Psoas muscle (tissue), 8 donors: ENCODE measurements at places on chromosomes 5 and 9.
A peak's percentile ranks its signal among the peaks of the same experiment; 100 is the strongest.

DNA sequence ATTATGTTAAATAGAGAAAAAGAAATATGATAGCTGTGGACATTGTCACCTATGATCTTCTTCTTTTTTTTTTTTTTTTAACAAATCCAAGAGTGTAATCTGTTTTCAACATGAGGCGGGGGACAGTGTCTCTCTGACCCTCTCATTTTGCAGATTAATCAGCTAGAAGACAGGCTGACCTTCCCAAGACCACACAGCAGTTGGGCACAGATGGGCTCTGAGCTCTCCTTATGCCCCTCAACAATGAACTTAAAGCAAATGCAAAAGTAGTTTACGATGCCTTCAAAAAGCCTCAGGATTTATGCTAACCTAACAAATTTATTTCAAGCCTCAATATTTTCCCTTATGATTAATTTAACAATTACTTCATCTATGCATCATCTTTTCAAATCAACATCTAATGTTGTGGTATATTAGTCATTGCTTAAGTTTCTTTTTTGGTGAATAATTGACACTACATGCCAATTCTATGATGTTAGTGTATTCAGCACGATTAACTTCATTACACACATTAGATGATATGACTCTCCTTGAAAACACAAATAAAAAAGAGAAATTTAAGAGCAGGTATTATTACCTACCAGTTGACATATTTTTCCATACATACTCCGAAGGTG, 7.4 kb downstream of the NFIL3 start:
- DNase-seq = no peak

DNA sequence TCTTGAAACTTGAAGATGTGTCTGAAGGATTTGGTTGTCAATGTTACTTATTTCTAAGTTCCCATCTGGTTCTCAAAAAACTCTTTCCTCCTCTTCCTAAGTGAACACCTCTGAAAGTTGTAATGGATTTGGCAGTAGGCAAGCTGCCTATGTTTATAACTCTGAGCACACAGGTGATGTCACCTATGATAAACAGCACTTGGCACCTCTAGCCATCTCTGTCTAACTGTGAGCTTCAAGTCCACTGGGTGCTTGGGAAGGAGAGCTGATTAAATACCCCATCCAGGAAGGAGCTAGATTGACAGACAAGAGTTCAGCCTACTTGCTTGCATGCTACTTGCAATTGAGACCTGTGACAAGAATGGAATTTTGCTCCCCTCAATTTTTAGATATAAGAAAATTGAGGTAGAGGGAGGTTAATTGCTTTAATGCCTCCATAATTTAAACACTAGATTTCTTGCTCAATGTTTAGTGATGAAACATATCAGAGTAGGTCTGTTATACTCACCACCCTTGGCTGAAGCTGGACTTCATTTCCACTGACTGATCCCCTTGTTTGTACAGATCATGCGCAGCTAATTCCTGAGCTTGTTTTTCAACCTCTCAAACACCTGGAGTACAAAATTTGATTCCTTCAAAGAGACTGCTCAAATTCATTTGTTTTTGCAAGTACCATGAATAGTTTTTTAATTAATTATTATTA, 49.9 kb downstream of the PDE4D start:
- no peak for DNase-seq

GRCh38 chr9:133708246-133709014, 29.7 kb downstream of the SARDH start:
- DNase-seq = no peak

GRCh38 chr5:671459-672328, 21.5 kb downstream of the TPPP start:
- peak; percentile 89 for DNase-seq

DNA sequence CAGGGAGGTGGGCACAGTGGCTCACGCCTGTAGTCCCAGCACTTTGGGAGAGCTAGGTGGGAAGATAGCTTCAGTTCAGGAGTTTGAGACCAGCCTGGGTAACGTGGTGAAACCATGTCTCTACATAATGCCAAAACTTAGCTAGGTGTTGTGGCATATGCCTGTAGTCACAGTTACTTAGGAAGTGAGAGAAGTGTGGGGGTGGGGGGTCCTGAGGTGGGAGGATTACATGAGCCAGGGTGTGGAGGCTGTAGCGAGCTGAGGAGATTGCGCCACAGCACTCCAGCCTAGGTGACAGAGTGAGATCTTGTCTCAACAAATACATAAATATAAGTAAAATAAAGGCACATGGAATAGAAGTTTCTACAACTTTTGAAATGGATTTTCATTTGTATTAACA, 23.1 kb downstream of the VCAN start:
- no peak for DNase-seq

- DNase-seq = no peak
Measured at GRCh38 chr5:15737871-15738664, 238.1 kb downstream of the FBXL7 start.

DNA sequence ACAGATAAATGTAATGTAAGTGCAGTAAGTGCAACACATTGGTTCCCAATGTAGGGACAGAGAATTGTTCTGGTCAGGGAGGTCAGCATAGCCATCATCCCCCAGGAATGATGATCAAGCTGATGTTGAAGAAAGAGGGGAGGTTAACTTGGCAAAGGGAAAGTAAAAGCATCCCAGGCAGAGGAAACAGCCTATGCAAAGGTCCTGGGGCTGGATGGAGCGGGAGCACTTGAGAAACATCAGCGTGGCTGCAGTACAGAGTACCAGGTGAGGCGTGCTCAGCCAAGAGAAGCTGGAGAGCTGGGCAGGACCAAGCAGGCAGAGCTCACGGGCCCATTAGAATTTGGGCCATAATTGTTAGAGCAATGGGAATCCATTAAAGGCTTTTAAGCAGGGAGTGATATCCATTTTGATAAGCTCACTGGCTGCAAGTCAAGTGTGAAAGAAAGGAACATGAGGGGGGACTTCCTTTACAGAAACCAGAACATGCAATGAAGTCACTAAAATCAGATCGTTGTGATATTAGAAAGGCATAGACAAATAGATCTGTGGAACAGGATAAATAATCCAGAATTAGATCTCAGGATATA, 50.1 kb upstream of the HAND1 start:
- DNase-seq = no peak

- DNase-seq = peak; percentile 75
Measured at GRCh38 chr5:55172937-55173686, at the start of gene CDC20B. Gene CDC20B, minus strand, starts transcription at chr5:55173177. Its CDS starts 177 bp downstream, at chr5:55173000.

DNA sequence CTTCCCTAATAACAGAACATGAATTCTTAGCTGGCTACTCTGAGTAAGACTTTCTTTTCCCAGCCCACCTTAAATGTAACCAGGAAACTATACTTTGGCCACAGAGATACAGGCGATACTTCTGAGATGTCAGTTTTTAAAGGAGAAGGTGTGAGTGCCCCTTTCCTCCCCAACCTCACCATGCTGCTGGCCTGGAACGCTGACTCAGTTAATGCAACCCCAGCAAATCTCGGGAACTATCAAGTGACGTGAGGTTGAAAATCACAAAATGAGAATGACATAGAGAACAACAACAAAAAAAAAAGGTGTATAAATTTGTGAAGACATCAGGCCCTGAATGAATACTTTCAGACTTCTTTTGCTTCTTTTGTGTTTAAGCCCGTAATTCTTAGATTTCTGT, 13.7 kb downstream of the ZNF484 start:
- DNase-seq = no peak

- DNase-seq = no peak
Measured at GRCh38 chr9:81460693-81461092, 228.7 kb downstream of the TLE1 start.

DNA sequence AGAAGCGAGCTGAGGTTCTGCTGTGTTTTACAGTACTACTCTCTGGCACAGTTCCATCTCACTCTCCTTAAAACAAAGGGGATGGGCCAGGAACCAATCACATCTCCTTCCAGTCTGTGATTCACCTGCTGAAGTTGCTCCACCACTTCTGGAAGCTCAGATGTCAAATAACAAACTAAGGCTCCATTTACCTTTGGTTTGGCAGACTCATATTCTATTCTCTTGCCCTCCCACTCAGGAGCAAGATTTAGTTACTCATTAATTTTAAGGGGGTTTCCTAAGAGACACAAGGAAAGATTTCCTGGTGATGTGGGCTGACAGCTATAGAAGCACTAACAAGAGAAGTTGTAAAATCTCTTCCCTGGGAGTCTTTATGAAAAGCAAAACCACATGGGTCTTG, 37.8 kb upstream of the KIF2A start:
- DNase-seq = no peak

GRCh38 chr9:5549658-5550650, 39.6 kb downstream of the PDCD1LG2 start:
- no peak for DNase-seq

GRCh38 chr9:117747386-117747970, 43.3 kb downstream of the TLR4 start:
- DNase-seq = no peak

DNA sequence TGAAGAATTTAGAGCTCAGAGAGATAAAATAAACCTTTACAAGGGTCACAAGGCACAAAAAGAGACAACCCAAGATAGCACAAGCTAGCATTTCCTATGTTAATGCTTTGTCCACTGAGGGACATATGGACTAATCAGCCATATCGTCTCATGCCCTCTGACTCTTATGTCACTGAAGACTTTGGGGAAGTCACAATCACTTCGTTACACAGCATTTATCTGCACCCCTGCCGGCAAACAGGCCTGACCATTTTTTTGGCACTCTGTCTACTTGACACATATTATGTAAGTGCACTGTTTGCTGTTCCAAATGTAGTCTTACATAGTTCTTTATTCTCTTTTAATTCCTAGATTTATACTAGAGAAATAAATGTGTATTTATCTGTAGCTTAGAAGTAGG, 13.9 kb upstream of the BNC2 start:
- DNase-seq = no peak

GRCh38 chr9:37408933-37409710, 13.4 kb upstream of the GRHPR start:
- DNase-seq = no peak

- DNase-seq = no peak
Measured at GRCh38 chr5:5006548-5006947, 133.6 kb upstream of the ADAMTS16 start.

DNA sequence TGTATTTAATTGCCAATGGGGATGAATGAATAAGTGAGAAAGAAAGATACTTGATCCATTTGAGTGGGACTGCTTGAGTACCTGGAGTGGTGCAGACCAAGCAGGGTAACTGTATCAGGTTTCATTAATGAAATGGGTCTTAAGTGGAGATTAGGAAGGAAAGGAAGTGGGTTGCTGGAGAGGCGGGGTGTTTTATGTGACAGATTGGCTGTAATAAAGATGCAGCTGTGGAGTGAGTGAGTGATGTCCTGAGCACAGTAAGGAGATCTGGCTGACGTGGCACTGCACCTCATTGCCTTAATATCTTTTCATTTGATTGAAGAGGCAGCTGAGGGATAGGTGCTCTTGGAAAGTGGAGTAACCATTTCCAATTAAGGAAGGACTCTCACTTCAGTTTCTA, 161.0 kb upstream of the CCDC152 start:
- DNase-seq = peak; percentile 63

- DNase-seq = no peak
Measured at GRCh38 chr9:119302988-119303698, 66.1 kb downstream of the BRINP1 start.

GRCh38 chr9:111752455-111752854, 42.3 kb downstream of the SHOC1 start:
- no peak for DNase-seq

- DNase-seq = no peak
Measured at GRCh38 chr5:138336952-138337684, 948 bp upstream of the FAM53C start.

DNA sequence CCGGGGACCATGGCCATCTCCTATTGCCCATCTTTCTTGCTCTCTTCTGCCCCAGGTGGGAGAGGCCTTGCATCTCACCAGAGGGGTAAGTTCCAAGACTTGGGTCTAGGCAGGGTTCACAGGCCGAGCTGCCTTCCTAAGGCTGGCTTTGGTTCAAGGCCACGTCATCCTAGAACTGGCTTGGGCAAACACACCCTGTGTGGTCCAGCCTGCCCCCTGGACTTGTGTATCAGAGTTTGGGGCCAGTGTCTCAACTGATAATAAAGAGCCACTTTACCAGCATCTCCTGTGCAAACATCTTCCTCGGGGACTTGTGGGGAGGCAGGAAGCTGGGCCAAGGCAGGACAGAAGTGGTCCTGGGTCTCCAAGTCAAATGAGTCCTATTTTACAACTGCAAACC, 17.8 kb downstream of the BOD1 start:
- no peak for DNase-seq

- DNase-seq = no peak
Measured at GRCh38 chr9:94743035-94743954, 16.8 kb downstream of the AOPEP start.

- no peak for DNase-seq
Measured at GRCh38 chr9:129282272-129282671, 104.2 kb upstream of the IER5L start.

GRCh38 chr9:129237164-129237611, 59.1 kb upstream of the IER5L start:
- DNase-seq = peak; percentile 23

DNA sequence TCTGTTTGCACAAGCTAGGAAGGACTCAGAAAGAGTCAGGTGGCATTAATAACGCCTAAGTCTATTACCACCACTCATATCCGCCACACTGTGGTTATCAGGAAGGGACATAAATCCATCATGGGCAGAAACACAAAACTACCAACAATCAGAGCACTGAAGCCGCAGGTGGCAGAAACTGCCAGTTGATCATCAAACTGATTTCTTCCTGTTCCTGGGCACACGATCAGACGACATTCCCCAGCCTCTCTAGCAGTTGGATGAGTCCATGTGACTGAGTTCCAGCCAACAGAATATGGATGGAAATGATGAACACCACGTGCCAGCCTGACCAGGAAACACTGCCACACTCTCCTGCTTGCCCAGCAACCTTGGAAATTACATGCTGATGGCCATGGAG, 181.7 kb downstream of the ELAVL2 start:
- no peak for DNase-seq

DNA sequence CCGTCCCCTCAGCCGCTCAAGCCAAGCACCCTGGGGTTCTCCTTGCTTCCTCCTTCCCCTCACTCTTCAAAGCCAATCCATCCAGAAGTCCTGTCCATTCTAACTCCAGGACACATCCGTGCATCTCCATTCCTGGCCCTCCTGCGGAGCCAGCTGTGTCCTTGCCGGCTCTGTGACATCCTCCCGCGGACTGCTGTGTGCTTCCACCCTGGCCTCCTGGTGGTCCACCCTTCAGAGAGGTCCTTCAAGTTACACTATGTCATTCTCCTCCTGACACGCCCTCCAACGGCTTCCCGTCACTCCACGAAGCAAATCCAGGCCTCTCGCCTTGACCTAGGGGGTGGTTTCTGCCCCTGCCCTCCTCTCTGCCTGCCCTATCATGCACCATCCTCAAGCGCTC, 13.0 kb upstream of the SCGB3A1 start:
- peak; percentile 28 for DNase-seq
